ENCODE measurements at places on chromosomes 12 and 14. TPM values are rescaled to one million over a fixed set of nuclear protein-coding genes. Genes with fewer than 3 reads are reported as not detected.
A peak's percentile ranks its signal among the peaks of the same experiment; 100 is the strongest.

GRCh38 chr12:5965950-5966383 lies 20.9 kb upstream of the ANO2 start:
- H3K4me1 ChIP-seq = no peaks in the 10 kb centered on the region
- no peak overlapping the region for H3K4me3 ChIP-seq
- peak; percentile 58 for DNase-seq
- peaks cover 26% of the 10 kb centered on the region for H3K27me3 ChIP-seq

GRCh38 chr12:23008623-23009022 lies 383.7 kb downstream of the ETNK1 start:
- H3K4me1 ChIP-seq = no peaks in the 10 kb centered on the region
- no peaks in the 10 kb centered on the region for H3K27me3 ChIP-seq
- H3K36me3 ChIP-seq = no peaks in the 10 kb centered on the region
- H3K27ac ChIP-seq = no peak overlapping the region
- no peak for DNase-seq

DNA sequence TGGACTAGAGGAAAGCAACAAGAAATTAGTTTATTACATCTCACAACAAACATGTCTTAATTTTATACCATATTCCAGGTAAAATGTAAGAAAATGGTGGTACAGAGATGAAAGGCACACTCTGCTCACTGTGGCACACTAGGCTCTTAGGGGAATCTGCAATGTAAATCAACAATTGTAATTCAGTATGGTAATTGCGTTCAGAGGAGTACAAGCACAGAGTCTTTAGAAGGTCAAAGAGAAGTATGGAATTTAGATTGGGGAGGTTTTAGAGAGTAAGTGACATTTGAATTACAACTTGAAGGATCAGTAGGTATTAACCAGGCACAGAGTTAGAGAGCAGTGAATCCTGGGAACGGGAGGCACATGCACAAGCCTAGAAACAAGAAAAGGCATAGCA lies 694.0 kb upstream of the USP15 start:
- DNase-seq = no peak
- no peaks in the 10 kb centered on the region for H3K36me3 ChIP-seq
- H3K27ac ChIP-seq = no peak overlapping the region
- no peaks in the 10 kb centered on the region for H3K4me1 ChIP-seq
- H3K27me3 ChIP-seq = no peaks in the 10 kb centered on the region

- H3K4me3 ChIP-seq = no peak overlapping the region
- peaks cover 9% of the 10 kb centered on the region for H3K27me3 ChIP-seq
- no peaks in the 10 kb centered on the region for H3K36me3 ChIP-seq
- DNase-seq = no peak
- H3K4me1 ChIP-seq = no peaks in the 10 kb centered on the region
- no peak overlapping the region for H3K27ac ChIP-seq
Observed at GRCh38 chr12:41992692-41993215, 151.9 kb downstream of the GXYLT1 start.

GRCh38 chr12:53241623-53242412 lies 9.8 kb upstream of the RARG start:
- H3K4me1 ChIP-seq = peaks cover 6% of the 10 kb centered on the region
- H3K27ac ChIP-seq = no peak overlapping the region
- H3K4me3 ChIP-seq = no peak overlapping the region
- no peak for DNase-seq
- peaks cover 11% of the 10 kb centered on the region for H3K27me3 ChIP-seq

DNA sequence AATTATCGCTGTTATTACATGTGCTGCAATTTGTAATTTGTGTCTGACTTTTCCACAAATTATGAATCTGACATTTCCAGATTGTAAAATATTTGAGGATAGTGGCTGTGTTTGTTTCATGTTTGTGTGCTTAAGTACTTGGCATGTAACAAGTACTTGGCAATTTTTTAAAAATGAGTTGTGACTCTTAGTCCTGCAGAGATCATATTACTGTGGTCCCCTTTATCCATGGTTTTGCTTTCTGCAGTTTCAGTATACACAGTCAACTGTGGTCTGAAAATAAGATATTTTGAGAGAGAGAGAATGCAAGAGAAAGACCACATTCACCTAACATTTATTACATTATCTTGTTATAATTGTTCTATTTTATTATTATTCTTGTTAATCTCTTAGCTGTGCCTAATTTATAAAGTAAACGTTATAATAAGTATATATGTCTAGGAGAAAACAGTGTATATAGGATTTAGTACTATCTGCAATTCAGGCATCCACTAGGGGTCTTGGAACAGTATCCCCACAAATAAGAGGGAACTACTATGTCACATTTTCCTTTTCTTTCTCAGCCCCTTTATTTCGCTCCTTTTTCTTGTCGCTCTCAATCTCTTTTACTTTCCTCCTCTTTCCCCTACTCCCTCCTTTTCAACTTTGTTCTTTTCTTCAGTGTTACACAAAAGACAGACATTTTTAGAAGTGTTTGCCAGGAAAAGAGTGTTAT lies 176.1 kb downstream of the FUT8 start:
- no peak overlapping the region for H3K4me3 ChIP-seq
- H3K27me3 ChIP-seq = no peaks in the 10 kb centered on the region
- no peak for DNase-seq
- no peaks in the 10 kb centered on the region for H3K36me3 ChIP-seq

DNA sequence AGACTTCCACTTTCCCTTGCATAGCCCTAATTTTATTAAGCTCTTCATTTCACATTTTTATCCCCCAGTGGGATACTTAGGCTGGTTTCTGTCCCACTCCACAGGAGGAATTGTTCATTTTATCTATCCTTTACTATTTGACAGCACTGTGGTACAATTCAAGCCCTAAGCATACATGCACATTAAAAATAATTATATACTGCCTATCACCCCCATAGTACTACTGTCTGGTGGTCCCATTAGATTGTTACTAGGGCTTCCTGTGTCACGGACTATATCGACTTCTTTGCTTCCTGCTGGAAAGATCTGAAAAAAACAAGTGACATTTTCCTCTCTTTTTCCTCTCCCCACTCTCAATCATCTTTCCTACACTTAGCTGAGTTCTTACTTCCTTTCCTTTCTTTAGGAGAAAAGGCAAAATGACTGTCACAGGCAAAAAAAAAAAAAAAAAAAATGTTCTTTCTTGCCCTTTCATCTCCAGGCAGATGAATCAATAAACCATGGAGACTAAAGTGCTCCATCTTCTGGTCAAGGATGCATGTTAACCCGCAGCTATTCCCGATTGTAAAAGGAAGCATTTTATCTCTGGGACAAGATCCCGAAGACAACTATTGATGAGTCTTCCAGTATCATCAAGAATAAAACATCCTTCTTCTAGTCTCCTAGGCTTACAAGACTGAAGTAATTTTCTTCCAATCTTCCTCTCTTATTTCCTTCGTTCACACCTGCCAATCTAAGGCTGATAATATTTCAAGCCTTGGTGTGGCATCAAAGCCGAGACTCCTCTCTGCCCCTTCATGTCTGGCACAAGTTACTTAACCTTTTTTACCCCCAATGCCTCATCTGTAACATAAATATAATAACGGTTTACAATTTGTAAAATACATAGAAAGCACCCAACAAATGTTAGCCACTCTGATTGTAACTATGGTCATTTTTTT lies 94.4 kb upstream of the PLEKHG7 start:
- peak overlapping the region; percentile 59 for H3K27ac ChIP-seq
- peaks cover 16% of the 10 kb centered on the region for H3K4me1 ChIP-seq
- H3K27me3 ChIP-seq = no peaks in the 10 kb centered on the region
- DNase-seq = no peak
- H3K36me3 ChIP-seq = no peaks in the 10 kb centered on the region
- H3K4me3 ChIP-seq = no peak overlapping the region

DNA sequence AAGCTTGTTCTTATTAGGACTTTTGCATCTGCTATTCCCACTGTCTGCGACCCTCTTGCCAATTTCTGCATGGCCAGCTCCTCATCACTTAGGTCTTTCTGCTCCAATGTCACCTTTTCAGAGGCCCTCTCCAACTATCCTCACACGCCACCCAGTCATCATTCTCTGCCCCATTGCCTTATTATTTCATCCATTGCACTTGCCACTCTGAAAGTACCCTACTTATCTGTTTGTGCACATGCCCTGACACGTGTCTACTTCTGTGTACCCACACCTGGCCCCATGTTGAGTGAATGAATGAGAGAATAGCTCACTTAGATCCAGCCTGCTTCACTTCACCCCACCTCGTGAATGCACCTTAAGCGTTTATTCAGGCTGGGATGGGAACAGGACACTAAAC lies 218.7 kb upstream of the TBX3 start:
- H3K4me1 ChIP-seq = no peaks in the 10 kb centered on the region
- H3K27ac ChIP-seq = no peak overlapping the region
- no peak overlapping the region for H3K4me3 ChIP-seq

DNA sequence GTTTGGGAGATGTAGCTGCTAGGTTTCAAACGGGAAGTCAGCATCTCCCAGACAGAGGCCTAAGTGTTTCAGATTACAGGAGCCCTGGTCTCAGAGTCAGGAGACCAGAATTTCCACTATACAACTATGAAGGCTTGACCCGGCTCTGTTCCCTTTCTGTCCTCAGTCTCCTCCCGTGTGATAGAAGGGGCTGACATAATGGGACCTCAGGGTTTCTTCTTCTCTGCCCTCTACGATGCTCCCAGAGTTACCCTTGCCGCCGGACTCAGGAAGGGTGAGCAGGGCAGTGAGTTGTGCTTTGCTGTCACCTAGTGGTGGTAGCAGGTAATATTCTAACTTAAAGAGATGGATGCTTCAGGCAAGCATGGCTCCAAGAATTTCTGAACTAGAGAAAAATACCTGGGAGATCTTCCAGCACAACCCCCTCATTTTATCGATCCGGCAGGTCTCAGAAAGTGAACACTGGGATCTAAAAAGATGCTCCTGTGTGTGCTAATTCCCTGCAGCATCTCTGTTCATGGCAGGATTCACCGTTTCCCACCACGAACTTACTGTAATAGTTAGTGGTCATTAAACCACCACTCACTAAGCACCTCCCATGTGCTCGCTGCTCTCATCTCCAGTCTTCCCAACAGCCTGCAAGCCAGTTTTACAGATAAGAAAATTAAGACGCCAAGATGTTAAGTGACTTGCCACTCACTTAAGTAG lies 84.4 kb downstream of the VWF start:
- H3K4me3 ChIP-seq = no peak overlapping the region
- no peaks in the 10 kb centered on the region for H3K36me3 ChIP-seq
- peaks cover 5% of the 10 kb centered on the region for H3K27me3 ChIP-seq
- no peak for DNase-seq
- peaks cover 7% of the 10 kb centered on the region for H3K4me1 ChIP-seq
- H3K27ac ChIP-seq = no peak overlapping the region

DNA sequence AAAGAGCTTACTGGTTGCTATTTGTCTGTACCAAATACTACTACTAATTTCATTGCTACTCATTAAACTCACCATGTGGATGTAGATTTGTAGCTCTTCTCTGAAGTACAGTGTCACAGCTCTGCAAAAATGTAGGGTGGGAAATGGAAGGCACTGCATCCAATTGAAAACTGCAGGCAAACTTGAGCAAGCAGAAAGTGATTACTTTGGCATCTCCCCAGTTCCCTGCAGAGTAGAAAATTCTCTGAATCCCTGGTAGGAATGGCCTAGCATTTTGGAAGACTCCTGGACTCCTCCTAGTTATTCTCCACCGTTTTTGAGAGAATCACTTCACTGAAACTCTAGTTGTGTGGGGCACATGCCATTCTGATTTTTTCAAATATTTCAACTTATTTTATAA lies 239.1 kb downstream of the DIO2 start:
- H3K27me3 ChIP-seq = no peaks in the 10 kb centered on the region
- no peak for DNase-seq
- H3K4me3 ChIP-seq = no peak overlapping the region
- H3K36me3 ChIP-seq = no peaks in the 10 kb centered on the region
- H3K4me1 ChIP-seq = no peaks in the 10 kb centered on the region

DNA sequence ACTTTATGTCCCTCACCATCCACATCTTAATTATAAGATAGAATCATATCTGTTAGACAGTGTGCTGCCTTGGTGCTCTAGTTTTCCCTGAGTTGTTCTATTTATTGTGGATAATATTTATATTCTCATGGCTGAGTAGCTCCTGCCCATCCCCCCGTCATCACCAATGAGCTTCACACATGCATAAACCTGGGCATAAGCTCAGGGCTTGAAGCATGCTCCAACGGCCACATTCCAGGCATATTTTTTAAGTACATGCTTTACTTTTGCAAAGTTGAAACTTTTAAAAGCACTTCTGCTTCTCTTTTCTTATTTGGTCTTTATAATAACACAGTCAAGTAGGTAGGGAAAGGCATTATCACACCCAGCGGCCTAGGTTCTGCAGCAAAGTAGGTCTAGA lies 3.4 kb upstream of the FBXO34 start:
- no peak for DNase-seq
- no peak overlapping the region for H3K27ac ChIP-seq
- H3K36me3 ChIP-seq = no peaks in the 10 kb centered on the region
- no peaks in the 10 kb centered on the region for H3K27me3 ChIP-seq
- H3K4me3 ChIP-seq = no peak overlapping the region
- H3K4me1 ChIP-seq = peaks cover 8% of the 10 kb centered on the region

OAS2 gene
- 69.7 TPM for total RNA-seq

ENDOU gene
- total RNA-seq = not detected

VDR gene
- total RNA-seq = 12.0 TPM

ACRBP gene
- total RNA-seq = 2.1 TPM

FAM90A1 gene
- total RNA-seq = 0.36 TPM

CINP gene
- total RNA-seq = 38.5 TPM

NGB gene
- not detected for total RNA-seq

Data from natural killer cell treated with Interleukin-12 subunit alpha and Interleukin-12 subunit beta and Interleukin-15 and Interleukin-18, amount 100 ng/mL, for 72 hours (primary cell).